ENCODE measurements at places on chromosomes 7 and 10.
A peak's percentile ranks its signal among the peaks of the same experiment; 100 is the strongest.

DNA sequence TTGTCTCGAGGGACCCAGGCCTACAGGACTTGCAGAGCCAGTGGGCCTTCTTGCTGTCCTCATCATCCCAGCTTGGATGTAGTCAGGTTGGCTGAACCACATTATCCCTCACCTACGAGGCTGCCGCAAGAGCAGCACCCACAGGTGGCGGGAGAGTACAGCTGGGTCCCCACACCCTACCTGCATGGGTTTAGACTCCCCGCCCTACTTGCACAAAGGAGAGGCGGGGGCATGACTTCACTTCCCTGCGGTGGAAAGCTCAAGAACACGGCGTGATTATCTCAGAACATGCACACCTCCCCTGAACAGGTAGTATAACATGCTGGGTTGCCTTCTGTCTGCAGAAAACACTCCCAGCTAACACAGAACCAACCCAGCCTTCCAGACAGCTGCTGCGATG lies 57.5 kb downstream of the CTBP2 start:
- no peak for DNase-seq

DNA sequence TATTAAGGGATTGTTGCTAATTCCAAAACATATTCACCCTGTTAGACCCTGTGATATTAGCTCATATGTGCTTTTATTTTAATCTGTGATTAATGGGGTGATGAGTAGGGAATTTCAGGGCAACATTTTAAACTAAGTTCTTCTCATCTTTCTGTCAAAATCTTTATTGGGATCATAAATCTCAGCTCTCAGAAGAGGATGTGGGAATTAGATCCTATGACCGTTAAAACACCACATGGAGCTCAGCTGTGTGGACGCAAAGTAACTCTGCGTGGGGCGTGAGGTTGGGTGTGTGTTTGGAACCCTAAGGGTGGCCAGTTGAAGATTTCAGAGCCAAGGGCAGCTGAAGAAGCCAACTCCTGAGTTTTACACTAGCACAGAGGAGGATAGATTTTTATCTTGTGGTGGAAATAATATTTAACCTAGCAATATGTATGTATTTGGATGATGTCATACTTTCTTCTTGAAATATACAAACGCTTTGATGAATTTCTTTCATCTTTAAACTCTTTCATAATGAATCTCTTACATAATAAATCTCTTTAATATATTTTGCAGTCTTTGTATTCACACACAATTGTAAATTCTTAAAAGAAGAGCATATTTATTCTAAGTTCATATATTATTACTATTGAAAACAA lies 64.4 kb downstream of the EPDR1 start:
- DNase-seq: no peak

DNA sequence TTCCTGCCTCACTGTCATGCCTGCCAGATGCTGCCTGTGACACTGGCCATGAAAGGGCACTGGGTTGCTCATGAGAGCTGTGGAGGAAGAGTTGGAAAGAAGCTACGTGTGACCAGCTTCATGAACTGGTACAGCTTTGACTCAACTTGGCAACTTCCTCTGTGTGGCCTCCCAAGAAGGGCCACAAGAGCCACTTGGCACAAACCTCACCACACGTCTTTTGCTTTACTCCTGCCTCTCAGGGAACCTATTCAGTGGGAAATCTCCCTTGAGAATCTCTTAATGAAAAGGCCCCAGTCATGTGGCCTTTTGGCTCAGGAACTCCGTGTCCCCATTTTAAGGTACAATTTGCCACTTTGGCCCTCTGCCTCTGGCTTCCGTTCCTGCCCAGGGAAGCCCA lies 54.5 kb downstream of the FRMD4A start:
- DNase-seq: no peak

DNA sequence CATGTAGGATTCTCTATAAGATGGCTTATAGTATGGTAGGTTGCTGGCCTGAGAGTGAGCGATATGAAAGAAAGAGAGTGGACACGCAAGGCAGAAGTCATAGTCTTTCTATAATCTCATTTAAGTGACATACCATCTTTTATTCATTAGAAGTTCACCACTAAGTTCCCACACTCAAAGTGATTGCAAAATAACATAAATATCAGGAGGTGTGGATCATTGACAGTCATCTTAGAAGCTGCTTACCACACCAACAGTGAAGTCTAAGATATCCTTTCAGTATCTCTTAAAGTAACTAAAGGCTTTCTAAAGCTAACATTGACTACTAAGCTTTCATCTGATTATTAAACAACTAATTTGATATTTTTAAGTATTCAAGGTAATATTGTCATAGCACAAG lies 36.9 kb upstream of the GNAI1 start:
- DNase-seq: no peak

DNA sequence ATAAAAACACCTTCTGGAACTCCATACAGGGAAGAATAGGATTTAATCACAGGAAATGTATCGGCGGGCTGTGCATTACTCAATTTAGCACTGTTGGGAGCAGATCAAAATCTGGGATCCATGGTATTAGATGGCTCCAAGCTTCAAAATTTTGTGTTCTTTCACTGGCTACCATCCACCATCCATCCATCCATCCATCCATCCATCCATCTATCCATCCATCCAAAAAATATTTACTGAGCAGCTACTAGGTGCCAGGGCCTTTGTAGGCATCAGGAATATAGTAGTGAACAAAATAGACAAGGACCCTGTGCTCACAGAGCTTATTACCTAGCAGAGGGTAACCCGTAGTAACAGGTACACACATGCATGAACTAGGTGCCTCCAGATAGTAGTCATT lies 280.2 kb downstream of the CCDC3 start:
- DNase-seq: no peak

DNA sequence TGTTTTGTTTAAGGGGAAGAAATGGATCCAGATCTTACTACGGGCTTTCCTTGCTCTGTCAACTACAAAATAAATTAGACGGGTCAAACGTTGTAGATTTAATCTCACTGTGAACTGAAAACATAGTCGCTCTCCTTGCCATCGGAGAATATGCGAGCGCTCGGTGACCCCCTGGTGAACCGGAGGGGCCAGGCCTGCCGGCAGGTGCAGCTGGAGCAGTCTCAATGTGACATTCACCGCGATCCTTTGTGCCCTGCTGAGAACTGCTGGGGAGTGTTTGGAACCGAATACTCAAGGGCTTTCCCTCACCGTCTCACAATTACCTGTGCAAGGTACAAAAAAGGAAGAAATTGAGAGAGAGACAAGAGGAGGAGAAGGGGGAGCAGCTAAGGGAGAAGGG lies 174.1 kb upstream of the GPR26 start:
- DNase-seq: no peak

GRCh38 chr10:133072720-133073390 lies 14.9 kb upstream of the ADGRA1 start:
- no peak for DNase-seq

DNA sequence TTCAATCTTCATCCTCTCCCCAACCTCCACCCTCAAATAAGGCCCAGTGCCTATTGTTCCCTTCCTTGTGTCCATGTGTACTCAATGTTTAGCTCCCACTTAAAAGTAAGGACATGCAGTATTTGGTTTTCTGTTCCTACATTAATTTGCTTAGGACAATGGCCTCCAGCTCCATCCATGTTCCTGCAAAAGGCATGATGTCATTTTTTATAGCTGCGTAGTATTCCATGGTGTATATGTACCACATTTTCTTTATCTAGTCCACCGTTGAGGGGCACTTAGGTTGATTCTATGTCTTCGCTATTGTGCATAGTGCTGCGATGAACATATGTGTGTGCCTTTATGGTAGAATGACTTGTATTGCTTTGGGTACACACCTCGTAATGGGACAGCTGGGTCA lies 7.2 kb upstream of the NEUROG3 start:
- no peak for DNase-seq

- DNase-seq: no peak
These were observed 32.2 kb downstream of the IQUB start for GRCh38 chr7:123502201-123502600.

GRCh38 chr7:1532456-1533254 lies 2.2 kb downstream of the MAFK start:
- DNase-seq: peak; percentile 94

DNA sequence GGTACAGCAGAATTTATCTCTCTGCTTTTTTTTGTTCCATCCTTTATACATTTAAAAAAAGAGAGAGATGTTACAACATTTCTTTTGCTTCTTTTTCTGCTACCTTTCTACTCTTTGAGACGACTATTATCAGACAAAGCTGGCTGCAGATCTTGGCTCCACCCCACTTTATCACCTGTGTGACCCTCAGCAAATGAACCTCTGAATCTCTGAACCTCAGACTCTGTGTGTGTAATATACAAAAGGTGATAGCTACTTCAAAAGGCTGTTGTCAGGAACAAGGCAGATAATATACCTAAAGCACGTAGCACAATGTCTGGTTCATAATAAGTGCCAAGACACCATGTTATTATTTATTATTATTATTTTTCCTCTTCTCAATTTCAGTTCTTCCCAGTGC lies 32.6 kb upstream of the UBE2D1 start:
- no peak for DNase-seq

DNA sequence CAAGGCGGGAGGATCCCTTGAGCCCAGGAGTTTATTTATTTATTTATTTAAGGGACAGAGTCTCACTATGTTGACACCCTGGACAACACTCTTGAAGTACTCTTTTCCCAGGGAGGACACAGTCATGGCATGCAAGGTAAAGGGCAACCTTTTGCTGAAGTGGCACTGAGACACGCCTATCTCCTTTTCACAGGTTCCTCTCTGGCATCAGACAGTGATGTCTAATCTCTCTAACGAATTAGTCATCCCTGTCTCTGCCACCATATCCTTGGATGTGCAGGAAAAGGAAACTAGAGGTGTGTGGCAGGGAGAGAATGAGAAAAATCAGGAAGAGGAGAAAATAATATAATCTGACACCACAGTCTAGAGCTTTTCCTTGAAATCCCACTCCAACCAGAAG lies 19.5 kb downstream of the CPVL start:
- DNase-seq: no peak

- DNase-seq: no peak
These were observed 1.7 kb downstream of the MCM7 start for GRCh38 chr7:100099452-100099851.

Measured in fibroblast of pulmonary artery (primary cell).